ENCODE measurements at places on chromosomes 1 and 21.

- no peak for DNase-seq
Measured at GRCh38 chr1:69126796-69127195, 440.9 kb upstream of the LRRC7 start.

DNA sequence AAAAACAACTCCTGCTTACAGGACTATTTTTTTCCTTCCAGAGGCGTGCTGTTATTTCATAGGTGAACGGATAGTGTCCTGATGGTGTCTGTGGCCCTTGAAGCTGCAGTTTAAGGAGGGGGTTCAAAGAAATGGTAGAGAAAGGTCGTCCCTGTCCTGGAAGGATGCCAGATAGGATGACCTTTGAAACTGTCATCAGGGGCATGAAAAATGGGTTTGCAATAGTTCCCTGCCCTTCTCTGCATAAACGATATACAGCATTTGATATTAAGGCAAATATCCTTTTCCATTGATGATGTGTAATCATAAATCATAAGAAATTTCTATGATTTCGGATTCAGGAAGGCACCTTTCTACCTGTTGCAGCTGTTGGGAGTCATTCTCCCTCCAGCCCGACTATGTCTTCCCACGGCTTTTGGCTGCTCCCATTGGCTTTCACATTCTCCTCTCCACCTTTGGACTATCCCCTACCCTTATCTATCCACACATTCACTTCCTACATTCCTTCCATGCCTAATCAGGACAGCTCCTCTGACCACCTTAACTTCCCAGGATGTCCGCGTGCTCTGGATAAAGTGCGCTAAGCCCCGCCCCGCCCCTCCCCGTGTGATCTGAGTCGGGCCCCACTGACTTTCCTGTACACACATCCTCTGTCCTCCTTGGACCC, 209.8 kb downstream of the DISC1 start:
- DNase-seq, result no peak

- no peak for DNase-seq
Measured at GRCh38 chr1:168019407-168019806, 82.5 kb upstream of the MPC2 start.

GRCh38 chr1:7454052-7454815, 316.9 kb upstream of the VAMP3 start:
- DNase-seq, result no peak

DNA sequence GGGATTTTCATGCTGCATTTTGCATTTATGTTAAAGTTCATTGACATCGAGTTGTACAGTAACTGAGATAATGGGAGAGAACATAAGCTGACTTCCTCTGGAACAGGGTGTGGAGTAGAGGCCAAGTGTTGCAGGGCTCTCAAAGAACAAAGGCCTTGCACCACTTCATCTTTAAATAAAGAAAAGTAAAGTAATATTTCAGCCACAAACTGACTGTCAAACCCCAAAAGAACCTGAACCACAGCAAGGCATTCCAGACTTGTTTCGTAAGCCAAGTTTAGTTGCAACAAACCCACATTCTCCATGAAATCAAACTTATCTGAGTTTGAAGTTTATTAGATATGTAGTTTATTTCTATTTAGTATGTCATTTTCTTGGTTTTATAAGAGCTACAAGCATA, 19.1 kb upstream of the HMGCS2 start:
- no peak for DNase-seq

DNA sequence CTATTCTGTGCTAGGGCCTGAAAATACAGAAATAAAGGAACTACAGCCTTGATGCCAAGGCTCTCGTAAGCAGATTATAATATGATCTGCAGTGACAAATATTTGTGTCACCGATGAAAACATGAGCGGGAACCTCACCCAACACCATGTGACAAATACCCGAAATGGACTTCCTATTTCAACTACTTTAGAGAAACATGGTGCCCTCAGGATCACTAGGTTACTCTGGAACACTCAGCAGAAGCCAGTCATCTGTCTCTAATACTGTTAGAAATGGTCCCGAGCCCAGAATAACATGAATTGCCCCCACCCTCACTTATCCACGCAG, 463 bp upstream of the VAMP3 start:
- DNase-seq, result no peak

GRCh38 chr1:219174460-219175211, 958 bp downstream of the LYPLAL1 start:
- peak; percentile 36 for DNase-seq

DNA sequence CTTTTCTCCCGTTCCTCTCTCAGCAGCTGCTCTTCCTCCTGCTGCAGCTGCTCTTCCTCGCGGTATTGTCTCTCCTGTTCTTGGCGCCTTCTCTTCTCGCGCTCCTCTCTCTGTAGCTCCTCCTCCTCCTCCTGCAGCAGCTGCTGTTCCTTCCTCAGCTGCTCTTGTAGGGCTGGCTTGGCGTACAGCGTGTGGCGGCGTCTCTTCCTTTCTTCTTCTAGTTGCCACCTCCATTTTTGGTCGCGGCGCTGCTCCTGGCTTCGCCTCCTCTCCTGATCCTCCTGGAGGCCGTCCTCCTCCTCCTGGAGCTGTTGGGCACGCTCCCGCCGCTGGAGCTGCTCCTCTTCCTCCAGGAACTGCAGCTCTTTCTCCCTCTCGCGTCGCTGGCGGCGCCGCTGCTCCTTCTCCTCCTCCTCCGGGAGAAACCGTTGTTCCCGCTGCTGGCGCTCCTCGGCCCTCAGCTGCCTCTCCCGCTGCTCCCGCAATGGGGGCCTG, 4.8 kb downstream of the TCHH start:
- DNase-seq, result peak; percentile 12

DNA sequence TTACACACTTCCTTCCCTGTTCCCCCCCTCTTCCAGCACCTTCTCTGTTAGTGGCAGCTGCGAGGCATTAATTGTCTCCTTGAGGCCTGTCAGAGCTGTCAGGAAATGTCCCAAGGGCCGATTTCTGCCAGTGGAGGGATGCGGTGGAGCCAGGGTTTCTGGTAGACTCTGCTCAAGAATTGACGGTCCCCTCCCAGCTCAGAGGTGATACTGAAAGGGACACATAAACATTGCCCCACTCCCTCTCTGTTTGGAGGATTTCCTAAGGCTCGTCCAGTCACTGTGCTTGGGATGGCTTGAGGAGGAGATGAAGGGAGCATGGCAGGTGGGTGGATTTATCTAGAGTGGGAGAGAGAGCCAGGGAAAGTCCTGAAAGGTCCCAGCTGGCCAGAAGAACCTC, 61.4 kb upstream of the CD34 start:
- no peak for DNase-seq

DNA sequence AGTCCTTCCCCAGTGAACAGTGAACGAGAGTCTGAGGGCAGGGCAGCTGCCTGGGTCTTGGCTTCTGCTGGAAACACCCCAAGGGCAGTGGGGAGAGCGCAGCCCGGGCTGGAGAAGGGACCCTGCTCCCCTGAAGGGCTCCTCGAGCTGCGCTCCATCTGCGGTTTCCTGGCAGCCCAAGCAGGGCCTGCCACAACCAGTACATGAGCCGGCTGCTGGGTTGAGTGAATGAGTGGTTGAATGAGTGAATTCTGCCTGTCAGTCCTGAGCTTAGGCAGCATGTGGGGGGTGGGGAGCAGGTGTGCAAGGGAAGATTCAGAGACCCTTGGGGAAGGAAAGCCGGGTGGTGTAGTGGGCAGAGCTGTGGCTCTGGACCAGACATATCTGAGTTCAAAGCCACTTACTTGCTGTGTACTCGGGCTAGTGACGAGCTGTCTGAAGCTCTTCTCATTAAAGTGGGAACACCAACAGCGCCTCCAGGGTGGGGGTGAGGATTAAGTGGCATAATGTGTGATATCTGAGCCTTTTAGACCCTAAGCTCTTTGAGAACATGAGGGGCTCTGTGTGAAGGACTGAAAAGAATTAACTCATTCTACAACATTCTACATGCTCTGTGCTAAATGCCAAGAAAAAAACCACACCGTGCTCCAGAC, 3.7 kb downstream of the OPRD1 start:
- no peak for DNase-seq

- DNase-seq, result no peak
Measured at GRCh38 chr1:223723351-223723904, 11.1 kb downstream of the CAPN2 start.

DNA sequence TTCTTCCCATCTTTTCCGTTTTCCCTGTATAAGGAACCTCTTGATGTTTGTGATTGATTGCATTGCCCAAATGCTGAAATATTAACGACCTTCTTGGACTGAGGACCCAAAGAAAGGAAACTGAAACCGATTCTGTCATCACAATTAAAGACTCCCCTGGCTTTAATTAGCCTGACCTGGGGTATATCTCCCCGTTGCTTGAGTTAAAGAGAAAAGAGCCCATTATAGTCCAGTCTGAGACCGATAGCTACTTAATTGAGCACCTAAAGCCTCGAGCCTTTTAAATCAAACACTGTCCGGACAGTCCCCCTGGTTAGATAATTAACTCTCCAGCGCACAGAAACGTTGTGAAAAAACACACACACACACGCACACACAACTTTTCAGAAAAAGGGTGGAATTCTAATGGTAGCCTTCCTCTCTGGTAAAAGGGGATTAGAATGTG, 8.0 kb downstream of the LMO4 start:
- DNase-seq, result no peak

GRCh38 chr1:180415985-180416633, 86.3 kb downstream of the ACBD6 start:
- DNase-seq, result no peak

DNA sequence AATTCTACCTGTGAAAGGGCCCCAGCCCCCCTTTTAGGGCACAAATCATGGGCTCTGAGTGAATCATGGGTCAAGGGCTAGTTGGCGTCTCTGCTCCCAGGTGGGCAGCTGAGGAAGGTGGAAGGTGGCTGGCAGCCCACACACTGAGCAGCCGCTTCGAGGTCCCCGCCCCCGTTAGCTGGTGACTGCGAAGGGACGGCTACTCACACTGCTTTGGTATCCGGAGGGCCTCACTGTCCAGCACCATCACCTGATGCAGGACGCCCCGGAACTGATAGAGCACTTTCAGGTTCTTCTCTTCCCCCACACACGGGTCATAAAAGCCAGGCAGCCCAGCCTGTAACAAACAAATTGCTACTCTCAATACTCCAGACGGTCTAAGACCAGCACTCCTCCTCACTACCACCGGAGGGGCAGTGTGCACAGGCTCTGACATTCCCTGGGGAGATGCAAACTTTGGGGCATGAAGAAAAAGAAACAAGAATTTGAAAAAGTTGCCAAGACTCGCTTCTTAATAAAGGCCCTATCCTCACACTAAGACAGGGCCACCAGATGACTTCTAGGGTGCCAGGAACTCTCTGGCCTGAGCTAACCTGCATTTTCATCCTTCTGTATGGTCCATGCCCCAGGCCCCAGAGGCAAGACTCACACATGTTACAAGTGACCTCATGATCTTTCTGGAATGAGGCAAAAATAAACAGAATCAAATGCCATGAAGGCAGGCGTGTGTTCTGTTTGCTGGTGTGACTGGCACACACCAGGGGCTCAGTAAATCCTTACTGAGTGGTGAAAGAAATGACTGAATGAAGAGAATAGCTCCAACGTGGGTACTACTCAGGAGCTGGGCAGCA, 11.5 kb downstream of the THAP3 start:
- DNase-seq, result no peak
